Stimulated activated CD4-positive, alpha-beta T cell treated with anti-CD3 and anti-CD28 coated beads, Interleukin-15, amount 100 ng/mL, for 1 hour (primary cell): ENCODE measurements at places on chromosomes 7 and 10.
A peak's percentile ranks its signal among the peaks of the same experiment; 100 is the strongest.

GRCh38 chr10:125147971-125148439 lies 12.4 kb downstream of the CTBP2 start:
- no peak for DNase-seq

DNA sequence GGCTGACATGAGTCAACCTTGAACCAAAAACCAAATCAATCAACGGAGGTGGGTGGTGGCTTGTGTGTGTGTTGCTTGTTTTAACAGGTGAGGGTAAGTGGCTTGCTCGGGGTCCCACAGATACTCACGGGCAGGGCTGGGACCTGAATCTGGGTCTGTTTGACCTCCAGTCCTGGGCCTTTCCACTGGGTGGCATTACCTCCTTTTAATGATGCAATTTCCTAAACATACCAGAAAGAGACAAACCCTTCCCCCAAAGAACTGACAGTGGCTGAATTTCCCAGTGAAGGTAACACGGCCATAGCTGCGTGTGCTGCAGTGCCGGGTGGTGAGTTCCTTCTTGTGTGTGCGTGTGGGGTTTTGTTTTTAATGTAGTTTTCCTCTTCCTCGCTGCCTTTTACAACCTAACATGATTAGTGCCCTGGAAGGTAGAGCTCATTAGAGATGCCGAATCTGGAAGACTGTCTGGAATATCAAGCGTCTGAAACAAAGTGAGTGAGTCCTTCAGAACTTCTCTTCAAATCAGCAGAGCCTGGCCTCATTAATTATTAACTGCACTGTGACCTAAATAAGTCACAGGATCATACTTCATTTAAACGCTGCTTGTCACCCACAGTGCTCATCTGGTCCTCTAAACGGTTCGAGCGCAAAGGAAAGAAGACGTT lies 166.1 kb upstream of the TCERG1L start:
- no peak for DNase-seq

DNA sequence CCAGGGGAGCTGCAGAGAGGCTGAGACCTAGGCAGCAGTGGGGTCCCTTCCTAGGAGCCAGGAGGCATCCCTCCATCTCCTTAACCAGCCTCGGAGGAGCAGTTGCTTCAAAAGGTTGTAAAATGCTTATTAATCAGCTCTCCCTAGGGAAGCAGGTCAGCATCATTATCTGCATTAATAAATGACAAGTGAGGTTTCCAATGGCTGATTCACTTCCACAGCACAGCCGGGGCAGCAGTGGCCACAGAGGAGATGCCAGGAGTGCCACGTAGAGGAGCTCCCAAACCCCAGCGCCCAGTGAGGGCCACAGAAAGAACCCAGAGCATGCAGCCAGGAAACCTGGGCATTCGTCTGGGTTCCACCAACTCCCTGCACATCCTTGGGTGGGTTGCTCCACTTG lies 8.2 kb upstream of the NPFFR1 start:
- no peak for DNase-seq

DNA sequence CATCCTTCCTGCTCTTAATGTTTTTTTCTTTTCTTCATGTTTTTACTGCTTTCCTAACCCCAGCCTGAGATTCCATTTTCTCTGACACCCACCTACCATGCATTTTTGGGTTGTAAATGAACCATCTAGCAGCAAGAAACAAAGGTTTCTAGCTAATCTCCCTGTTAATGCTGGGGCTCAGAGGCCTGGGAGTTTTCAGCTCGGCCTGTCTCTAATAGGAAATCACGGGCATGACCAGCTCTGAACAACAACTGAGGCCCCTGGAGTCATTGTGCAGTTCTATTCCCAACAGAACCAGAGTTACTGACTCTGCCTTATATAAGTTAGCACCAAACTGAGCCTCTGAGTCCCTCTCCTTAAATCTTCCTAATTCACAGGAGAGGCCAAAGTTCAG lies 134.8 kb downstream of the CFAP58 start:
- DNase-seq, result no peak

DNA sequence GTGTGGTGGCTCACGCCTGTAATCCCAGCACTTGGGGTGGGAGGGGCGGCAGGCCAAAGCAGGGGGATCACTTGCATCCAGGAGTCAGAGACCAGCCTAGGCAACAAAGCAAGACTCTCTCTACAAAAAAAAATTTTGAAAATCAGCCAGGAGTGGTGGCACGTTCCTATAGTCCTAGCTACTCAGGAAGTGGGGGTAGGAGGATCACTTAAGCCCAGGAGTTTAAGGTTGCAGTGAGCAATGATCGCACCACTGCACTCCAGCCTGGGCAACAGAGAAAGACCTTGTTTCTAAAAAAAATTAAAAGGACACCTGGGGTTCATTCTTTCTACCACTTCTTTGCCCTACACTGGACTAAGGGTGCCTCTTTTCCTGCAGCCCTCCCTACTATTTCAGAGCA lies 15.1 kb downstream of the WAPL start:
- DNase-seq, result no peak

GRCh38 chr10:111648046-111648445 lies 535.5 kb downstream of the GPAM start:
- no peak for DNase-seq

DNA sequence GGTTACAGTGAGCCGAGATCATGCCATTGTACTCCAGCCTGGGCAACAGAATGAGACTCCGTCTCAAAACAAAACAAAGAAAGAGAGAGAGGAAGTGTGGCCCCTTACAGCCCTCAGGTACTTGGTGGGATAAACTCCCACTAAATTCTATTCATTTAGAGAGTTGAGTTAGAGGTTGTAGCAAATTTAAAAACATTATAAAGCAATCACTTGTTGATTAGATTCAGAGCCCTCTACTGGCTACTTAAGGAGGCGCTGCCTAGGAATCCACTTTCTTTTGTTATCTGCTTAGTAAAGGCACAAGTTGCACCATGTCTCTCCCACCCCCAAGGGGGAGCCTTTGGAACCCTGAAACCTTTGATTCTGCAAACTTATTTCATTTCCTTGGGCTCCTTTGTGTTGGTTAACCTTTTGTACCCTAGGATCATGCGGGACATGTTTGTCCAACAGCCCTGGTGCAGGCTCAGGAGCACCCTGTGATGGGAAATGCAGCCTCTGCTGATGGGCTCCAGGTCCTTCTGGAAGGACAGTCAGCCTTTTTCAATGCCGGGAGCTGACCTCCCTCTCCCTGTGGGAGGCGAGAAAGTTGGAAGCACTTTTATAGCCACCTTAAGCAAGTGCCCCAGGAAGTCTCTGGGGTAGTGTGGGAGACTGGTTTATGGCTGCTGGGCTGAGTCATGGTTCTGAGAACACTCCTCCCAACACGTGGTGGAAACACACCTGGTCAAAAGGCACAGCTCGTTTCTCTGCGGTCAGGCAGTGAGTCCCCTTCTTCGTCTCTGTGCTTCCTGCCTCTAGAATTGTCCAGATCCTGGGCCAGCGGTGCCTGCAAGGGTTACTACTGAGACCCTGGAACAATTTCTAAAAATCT lies 2.3 kb downstream of the HKDC1 start:
- peak; percentile 44 for DNase-seq

DNA sequence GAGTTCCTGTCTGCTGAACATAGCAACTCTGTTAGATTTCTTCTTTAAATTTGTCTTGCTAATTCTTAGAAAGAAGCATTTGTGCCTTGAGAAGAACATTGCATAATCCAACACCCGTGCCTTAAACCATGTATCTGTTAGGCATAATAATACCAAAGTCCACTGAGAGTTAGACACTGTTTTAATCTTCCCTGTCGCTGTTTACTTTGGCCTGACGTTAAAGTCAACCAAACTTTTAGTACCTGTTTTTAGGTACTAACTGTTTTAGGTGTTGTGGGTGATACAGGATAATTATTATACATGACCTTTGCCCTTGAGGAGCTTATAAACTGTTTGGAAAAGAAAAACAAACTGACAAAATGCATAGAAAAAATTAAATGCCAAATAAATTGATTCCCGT lies 43.6 kb downstream of the KLHDC10 start:
- DNase-seq, result no peak

DNA sequence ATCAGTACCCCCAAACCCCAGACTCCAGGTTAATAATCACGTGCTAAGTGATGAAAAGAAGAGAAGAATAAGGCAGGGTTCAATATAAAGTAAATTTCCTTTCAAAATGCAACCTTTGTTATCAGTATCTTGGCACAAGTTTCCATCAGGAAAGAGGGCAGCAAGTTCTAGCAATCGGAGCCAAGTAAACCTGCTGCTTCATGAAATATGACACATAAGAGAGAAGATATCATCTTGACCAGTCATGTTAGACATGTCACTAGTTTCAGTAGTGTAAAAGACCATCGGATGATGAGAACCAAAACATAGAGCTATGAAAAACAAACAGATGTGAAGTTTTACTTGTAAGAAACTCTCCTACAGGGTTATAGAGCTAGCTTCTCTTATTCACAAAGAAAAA lies 44.0 kb downstream of the AASS start:
- no peak for DNase-seq

DNA sequence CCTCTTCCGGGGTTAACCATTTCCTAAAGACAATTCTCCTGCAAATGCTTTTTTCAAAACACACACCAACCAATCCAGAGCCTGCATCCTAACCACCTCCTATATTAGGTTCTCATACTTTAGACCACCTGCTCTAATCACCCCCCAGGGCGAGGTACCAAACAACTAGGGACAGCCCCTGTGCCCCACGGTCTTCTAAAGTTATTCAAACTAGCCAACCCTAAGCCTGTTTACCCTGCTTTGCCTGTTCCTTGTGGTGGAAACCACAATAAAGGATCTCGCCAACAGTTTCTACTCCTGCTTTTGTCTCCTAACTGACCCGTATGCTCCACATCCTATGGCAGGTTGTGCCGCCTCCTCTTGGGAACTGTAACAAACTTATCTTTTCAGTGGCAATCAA lies 21.1 kb downstream of the SP4 start:
- DNase-seq, result no peak

GRCh38 chr10:97683556-97684367 lies 3.3 kb downstream of the AVPI1 start:
- DNase-seq, result no peak

- DNase-seq, result no peak
Measured at GRCh38 chr7:71021131-71021530, 110.8 kb upstream of the GALNT17 start.

GRCh38 chr7:157006829-157007469 lies 3.5 kb downstream of the MNX1 start:
- DNase-seq, result no peak
